ENCODE measurements at places on chromosomes 6 and 20.

- DNase-seq, result peak; percentile 32
These were observed 37.4 kb downstream of the SLC35D3 start for GRCh38 chr6:136959471-136959891.

- DNase-seq, result peak; percentile 14
These were observed 184.1 kb downstream of the TMEM242 start for GRCh38 chr6:157139054-157139708.

DNA sequence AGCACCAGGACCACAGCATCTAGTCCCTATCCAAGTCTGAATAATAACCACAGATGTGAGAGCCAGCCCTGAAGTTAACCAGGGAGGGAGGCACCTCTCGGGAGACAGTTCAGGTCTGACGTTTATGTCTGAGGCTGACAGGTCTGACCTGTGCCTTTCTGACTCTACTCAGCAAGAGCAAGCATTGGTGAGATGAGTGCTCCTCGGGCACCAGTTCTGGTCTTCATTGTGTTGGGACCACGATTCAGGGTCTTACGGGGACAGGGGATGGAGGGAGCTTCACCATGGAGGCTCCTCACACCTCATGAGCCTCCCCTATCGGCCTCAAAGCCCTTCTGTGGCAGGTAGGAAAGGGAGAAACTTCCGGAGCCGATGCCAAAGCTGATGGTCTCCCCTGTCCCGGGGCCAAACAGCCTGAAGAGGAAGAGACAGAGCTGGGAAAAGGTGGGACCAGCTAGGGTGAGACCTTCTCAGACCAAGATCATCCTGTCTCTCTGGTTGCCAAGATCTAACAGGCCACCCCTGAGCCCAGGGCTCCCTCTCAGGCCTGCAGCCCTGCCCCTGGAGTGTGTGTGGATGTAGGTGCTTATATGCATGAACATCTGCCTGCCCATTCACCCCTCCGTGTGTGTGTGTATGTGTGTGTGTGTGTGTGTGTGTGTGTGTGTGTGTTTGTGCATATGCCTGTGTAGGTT lies 170.5 kb downstream of the VEGFA start:
- DNase-seq, result peak; percentile 6

GRCh38 chr20:5172167-5172601 lies 45.4 kb downstream of the CDS2 start:
- no peak for DNase-seq

DNA sequence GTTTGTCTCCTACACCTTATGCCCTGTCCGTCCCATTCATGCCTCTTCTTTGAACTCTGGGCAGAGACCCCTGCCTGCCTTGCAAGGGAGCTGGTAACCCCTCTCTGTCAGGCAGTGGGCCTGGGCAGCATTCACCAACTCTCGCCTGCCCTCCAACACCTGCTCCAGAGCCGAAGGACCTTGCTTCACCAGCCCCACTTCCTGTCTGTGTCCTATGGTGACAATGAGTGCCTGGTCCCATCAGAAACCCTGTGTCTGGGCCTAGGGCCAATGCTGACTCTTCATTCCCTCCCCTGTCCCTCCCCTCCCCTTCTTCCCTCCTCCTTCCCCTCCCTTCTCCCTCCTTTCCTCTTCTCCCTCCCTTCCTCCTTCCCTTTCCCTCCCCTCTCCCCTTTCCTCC lies 22.8 kb upstream of the PCMTD2 start:
- peak; percentile 29 for DNase-seq

DNA sequence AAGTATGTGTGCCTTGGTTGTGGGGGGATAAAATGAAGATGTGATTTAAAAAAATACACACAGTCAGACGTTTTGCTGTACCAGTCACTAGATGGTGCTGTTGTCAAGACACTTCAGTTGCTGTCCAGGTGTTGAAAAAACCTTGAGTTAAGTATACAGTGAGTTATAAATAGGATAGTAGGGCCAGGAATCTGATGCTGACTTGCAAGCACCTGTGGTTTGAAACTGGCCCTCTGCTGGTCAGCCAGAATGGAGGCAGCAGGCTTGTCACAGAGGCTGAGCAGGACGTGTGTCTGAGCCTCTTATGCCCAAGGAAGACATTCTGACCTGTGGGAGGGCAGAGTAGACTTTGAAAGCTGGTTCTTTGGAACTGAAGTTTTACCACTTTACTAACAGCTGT lies 27.8 kb downstream of the RNF8 start:
- peak; percentile 78 for DNase-seq

DNA sequence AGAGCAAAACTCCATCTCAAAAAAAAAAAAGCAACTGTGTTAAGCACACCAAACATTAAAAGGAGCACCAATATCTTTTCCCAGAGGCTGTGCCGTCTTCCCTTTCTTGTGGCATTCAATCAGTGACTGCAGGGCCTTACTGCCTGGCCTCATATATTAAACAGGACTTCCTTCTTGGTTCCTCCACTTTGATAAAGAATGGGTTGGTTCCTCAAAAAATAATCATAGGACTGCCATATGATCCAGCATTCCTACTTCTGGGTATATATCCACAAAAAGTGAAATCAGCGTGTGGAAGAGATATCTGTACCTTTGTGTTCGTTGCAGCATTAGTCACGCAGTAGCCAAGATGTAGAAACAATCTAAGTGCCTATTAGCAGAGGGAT lies 40.3 kb upstream of the GFOD1 start:
- DNase-seq, result no peak

GRCh38 chr6:28490205-28490890 lies 25.2 kb downstream of the GPX6 start:
- peak; percentile 17 for DNase-seq

GRCh38 chr6:161414180-161414579 lies 140.3 kb upstream of the AGPAT4 start:
- DNase-seq, result no peak

GRCh38 chr6:94270091-94270948 lies 851.0 kb upstream of the EPHA7 start:
- DNase-seq, result no peak

DNA sequence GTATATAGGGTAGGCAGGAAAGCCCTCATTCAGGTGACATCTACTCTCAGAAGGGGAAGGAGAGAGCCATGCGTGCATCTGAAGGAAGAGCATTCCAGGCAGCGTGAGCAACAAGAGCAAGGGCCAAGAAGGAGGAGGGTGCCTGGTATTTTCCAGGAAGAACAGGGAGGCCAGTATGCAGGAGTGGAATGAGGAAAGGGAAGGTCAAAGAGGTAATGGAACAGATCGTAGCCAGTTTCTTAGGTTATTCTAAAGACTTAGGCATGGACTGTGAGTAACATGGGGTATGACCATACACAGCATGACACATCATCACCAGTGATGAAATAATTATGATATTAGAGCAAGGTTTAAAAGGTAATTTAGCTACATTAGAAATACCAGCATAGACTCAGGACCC lies 24.1 kb downstream of the ALDH8A1 start:
- DNase-seq, result no peak

DNA sequence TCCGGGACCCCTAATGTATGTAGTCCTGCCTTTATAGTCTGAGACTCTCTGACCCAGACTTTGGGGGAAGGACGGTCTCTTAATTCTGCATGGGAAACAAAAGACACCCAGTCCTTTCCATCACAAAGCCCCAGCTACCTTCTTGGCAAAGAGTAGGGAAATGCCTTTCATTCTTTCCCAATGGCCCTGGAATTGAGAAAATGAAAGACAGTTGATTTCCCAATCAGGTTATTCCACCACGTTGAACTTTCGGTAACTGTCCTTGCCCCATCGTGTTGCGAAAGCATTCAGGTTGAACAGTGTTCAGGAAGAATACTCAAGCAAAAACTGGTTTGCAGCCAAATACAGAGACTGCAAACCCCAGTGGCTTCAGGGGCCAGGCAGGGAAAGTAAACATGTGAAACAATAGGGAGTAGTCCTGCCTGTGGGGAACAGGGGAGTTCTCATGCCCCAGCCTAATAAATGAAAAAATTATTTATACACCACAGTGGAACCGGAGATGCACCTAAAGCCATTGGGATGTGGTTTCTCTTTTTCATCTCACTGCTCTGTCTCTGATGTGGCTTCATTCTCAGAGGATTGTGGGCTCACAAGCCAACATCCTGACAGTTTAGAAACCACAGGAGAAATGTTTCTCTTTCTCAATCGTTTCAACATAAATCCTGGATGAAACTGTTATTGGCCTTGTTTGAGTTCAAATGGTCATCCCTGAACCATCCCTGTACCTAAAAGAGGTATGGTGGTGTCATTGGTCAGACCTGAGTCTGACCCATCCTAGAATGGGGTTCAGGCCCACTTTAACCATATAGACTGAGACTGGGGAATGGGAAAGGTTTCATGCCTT lies 44.2 kb upstream of the SLC9A8 start:
- DNase-seq, result peak; percentile 68

DNA sequence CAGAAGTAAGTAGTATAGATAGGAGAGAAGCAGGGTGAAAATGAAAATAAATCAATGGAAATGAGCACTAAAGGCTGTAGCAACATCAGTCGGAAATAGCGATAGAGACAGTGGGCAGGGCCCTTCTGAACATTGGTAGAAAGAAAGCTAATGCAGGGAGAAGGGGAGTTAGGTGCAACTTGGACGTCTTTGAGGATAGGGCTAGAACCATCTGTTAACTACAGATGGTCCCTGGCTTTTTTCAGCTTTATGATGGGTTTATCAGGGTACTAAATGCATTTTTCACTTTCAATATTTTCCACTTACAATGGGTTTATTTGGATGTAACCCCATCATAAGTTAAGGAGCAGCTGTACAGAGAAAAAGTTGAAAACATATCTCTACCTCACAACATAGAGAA lies 72.8 kb upstream of the CNR1 start:
- DNase-seq, result no peak

DNA sequence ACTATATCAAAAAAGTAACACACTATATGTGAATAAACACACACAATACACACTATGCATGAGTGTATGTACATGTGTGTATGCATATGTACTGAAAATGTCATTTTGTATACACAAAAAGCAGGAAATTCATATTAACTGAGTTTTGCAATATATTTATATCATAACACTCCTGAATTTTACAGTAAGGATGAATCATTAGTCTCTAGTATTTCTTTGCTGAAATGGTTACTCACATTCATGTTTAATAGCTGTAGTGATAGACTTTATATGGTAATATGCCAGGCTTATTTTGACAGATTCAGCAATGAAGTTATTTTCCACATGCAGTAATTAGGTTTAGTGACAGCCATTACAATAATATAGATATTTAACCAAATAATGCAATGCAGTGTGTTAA lies 1216.2 kb upstream of the CITED2 start:
- DNase-seq, result no peak

DNA sequence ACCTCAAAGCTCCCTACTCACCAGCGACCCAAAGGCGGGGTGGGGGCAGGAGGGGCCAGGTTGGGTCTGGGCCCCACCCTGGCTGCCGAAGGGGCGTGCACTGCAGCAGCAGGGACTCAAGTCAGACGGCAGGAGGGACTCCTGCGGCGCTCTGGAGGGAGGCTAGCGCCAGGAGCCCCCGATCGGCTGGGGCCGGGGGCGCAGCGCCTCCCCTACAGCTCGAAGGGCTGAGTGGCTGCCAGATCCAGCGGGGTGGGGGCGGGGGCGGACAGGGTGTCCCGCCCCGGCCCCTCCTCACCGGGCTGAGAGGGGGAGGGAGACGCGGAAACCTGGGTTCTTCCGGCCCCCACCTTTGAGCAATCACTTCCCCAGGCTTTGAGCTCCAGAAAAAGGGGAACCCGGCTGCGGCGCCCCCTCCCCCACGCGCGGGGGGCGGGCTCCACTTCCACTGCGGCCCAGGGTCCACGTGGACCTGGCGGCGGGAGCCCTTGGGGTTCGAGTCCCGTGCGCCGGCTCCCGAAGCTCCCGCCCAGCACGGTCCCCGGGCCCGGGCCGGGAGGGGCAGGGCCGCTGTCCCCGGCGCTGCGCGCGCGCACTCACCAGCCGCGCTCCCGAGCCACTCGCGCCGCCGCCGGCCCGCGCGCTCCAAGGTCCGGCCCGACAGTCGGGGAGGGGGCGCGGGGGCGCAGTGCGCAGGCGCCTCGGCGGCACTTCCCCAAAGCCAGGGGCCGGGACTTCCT lies at the start of gene RGS19:
RGS19 (minus strand) TSS at position 246 of the 740 bp plus-strand sequence. CDS start 2,632 bp downstream, outside the sequence.
- DNase-seq, result peak; percentile 73

DNA sequence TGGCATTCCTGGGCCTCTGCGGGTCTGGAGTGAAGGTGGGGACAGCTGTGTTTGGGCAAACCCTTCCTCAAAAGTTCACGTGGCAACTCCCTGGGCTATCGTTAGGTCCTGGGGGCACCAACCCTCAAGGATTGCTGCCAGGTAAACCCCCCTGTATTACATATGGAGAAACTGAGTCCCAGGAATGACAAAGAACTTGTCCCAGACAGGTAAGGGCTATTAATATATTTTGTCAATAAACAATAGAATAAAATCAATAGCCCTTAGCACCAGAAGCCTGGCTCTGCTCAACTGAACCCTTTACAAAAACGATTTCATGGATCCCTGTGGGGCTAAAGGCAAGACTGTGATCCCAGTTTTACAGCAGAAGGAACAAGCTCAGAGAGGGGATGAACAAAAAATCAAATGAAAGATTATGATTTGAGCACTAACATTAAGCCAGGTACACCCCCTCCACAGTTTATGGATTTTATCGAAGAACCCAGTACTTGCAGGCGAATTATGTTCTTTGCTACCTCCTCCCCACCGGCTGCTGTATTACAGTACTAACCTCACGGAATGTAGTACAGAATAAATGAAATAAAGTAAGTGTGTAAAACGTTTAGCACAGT lies 2.7 kb downstream of the ID1 start:
- DNase-seq, result no peak

- DNase-seq, result peak; percentile 89
These were observed 63.1 kb downstream of the SLX4IP start for GRCh38 chr20:10498200-10498599.

DNA sequence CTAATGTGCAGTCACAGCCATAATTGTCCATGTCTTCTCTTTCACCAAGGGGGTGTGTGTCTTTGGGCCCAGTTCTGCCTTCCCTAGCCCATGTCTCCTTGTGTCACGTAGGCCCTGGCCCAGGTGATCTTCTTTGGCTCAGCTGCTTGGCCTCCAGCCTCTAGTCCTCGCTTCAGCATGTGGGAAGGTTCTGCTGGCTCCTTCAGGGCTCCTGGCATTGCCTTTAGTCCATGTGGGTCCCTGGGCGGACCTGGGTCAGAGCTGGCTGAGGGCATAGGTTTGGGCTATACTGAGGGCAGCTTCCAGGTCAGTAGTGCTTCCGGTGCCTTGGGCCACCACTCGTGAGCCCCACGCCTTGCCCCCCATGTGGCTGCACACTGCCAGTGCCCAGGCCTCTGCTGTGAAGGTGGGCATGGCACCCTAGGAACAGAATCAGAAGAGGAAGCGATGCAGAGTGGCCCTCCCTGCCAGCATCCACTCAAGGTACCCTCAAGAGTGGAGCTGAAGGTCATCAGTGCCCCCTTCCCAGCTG lies 12.8 kb downstream of the AARS2 start:
- no peak for DNase-seq

GRCh38 chr6:74596588-74596987 lies 609.3 kb downstream of the COL12A1 start:
- no peak for DNase-seq

GRCh38 chr6:151413372-151414145 lies 22.2 kb upstream of the ZBTB2 start:
- DNase-seq, result peak; percentile 49

DNA sequence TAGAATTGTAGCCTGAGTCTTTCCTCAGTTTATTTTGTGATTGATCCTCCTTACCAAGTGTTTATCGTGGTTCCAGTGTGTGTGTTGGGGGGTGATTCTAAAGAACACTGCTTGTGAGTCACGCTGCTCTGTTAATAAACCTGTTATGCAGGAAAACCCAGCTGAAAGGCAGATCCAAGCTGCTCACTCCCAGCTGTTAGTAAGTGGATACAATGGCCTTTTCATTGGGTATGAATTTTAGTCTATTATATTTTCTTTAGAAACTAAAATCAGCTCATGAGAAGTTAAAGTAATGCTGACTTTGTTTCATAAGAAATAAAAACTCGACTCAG lies 12.2 kb upstream of the DSTN start:
- no peak for DNase-seq

All from hematopoietic multipotent progenitor cell treated with erythropoietin and hydrocortisone succinate and interleukin-3 and kit ligand, for 6 days (in vitro differentiated cells).